Osteocyte (in vitro differentiated cells): ENCODE measurements at places on chromosomes 5 and 9.

DNA sequence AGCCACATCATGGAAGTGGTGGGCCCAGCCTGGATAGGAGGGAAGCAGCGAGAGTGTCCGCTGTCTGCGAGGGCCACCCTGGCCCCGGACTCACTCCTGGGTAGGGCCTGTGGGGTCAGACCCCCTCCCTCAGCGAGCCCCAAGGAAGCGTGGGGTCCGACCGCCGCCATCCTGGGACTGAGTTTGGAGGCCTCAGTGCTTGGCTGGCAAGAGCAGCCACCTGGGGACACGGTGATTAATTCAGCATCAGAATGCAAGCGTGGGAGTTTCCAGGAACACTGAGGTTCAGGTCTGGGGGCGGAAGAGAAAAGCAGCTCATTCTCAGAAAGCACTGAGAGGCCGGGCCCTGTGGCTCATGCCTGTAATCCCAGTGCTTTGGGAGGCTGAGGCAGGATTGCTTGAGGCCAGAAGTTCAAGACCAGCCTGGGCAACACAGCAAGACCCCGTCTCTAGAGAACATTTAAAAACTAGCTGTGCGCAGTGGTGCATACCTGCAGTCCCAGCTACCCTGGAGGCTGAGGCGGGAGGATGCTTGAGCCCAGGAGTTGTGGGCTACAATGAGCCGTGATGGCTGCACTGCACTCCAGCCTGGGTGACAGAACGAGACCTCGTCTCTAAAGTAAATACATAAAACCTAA lies 18.3 kb upstream of the CAMSAP1 start:
- no peak for DNase-seq

GRCh38 chr9:69421908-69422801 lies 97.1 kb downstream of the ENTREP1 start:
- no peak for DNase-seq

DNA sequence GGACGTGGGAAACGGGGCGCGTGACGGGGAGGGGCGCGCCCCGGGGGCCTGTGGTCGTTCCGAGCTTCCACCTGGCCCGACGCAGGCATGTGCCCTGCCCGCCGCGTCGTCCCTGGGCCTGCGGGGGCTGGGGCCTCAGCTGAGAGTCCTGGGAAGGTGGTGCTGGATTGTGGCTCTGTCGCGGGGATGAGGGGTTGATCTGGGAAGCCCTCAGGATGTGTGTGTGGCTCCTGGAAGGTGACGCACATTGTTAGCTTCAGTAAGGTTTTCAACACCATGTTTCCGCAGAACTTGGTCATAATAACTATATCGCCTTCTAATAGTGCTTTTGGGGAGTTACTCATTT lies 589.1 kb downstream of the MTRR start:
- no peak for DNase-seq

GRCh38 chr9:114497236-114497635 lies 8.0 kb downstream of the WHRN start:
- DNase-seq = no peak

- no peak for DNase-seq
Measured at GRCh38 chr5:40166802-40167201, 512.9 kb upstream of the PTGER4 start.

DNA sequence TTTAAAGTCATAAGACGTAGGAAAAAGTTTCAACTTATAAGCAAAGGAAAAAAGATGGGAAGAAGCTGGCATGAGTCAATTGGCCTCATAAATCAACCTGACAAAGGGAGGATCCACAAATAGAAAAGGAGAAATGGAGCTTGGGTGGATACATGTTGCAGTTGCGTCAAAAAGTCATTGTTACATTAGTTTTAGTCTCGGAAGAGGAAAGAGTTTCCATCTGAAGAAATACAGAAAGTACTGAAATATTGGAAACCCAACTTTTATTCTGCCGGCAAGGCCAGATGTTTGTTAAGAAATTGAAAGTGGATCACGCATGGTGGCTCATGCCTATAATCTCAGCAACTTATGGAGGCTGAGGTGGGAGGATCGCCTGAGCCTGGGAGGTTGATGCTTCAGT lies 11.3 kb upstream of the TIMD4 start:
- DNase-seq = no peak

GRCh38 chr5:163385271-163385670 lies 52.1 kb upstream of the CCNG1 start:
- DNase-seq = no peak

GRCh38 chr5:95621839-95622629 lies 2.1 kb downstream of the GPR150 start:
- DNase-seq = no peak

GRCh38 chr5:151950706-151951105 lies 26.1 kb upstream of the GLRA1 start:
- no peak for DNase-seq

GRCh38 chr5:17224858-17225511 lies 7.6 kb downstream of the BASP1 start:
- no peak for DNase-seq

DNA sequence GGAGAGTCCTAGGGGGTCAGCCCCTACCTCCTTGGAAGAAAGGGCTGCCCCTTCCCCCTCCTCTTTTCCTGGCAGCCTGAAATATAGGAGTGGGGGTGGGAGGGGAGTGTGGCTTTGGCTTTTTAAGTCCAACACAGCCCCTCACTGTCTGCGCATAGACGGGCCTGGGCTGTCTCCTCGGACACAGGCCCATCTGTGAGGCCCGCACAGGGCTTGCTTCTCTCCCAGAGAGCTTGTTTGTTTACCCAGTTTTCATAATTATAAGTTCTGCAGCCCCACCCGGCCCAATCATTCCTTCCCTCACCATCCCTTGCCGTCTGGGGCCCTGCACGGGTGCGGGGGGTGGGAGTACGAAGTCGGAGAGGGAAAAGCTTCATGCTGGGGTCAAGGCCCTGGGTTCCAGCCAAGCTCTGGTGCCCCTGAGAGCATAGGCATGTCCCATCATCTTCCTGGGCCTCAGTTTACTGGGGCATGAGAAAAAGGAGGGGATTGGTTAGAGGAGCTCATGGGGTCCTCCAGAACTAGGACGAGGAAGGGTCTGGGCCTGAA lies 54.0 kb upstream of the STXBP1 start:
- DNase-seq = no peak

- DNase-seq = no peak
Measured at GRCh38 chr5:51465165-51465564, 81.9 kb downstream of the ISL1 start.

- DNase-seq = no peak
Measured at GRCh38 chr5:149935431-149935901, 9.1 kb downstream of the PDE6A start.

GRCh38 chr9:115016344-115016743 lies 86.0 kb upstream of the TNFSF8 start:
- DNase-seq = no peak

DNA sequence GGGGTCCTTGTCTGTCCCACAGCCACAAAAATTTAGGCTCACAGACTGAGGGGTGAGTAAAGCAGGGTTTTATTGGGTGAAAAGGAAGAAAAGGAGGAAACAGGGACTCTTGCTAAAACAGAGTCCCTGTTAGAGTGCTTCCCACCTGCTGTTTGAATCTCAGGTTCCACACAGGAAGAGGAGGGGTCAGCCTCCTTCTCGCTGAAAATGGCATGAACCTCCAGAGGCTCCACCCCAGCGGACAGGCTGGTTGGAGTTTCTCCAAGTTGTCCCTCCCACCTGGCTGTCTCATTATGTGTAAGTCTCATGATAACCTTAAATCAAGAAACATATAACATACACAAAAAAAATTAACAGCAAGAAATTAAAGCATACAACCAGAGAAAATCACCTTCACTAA lies 28.3 kb upstream of the UHRF2 start:
- DNase-seq = no peak

DNA sequence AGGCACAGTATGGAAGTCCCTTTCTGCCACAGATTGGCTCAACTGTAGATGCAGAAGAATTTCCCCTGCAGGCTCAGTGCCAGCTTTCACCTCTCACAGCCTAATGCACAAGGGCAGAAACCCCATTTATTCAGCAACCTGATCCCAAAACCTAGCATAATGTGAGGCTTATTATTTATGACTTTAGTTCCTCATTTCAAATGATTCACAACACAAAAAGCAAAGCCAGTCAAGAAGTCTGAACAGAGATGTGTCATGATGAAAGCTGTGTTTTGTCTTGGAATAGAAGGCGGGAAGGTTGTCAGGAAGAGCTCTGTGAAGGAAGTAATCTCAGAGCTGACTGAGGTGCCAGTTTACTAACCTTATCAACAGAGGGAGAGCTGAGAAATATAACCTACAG lies 369.7 kb downstream of the LRRC70 start:
- DNase-seq = no peak

DNA sequence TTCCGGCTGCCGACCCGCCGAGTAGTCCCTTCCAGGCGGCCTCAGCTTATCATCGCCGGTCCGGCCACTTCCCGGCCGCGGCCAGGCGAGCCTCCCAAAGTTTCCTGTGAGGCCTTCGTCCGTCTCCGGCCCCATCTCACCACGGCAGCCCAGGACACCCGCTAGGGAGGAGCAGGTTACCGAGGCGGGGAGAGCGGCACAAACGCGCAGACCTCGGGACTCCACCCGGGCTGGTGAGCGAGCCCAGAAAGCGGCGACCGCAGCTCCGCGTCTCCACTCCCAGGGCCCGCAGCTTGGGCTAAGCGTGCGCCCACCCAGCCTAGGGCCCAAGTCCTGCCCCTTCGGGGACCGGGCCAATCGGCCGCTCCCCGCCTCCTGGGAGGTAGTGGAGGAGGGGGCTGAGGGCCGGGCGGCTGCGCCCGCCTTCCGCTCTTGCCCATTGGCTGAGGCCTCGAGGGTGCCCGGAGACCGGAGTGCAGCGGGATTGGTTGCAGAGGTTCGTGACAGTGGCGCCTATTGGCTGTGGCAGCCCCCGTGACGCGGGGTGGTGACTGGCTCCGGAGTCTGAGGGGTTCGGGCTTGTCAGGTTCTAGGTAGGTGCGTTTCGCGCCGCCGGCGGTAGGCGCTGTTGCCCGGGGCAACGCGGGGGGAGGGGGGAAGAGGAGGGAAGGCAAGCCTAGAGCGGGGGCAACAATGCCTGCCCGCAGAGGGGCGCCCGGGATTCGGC lies 867 bp downstream of the FER start:
- DNase-seq = peak; percentile 100

DNA sequence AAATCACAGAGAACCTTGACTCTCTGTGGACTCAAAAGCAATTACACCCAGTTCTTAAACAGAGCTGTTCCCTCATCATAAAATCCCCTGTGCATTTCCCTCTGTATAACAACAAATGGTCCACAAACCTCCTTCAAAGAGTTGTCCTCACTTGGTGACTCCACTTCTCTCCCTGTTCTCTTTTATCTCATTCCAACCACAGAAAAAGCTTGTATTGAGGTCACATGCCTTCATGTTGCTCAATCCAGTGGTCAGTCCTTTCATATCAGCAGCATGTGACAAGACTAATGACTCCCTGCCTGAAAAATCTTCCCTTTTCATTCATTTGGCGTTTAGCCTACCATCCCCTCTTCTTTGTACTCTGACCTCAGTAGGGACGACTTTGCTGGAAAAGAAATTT lies 158.0 kb downstream of the DEPDC1B start:
- no peak for DNase-seq

DNA sequence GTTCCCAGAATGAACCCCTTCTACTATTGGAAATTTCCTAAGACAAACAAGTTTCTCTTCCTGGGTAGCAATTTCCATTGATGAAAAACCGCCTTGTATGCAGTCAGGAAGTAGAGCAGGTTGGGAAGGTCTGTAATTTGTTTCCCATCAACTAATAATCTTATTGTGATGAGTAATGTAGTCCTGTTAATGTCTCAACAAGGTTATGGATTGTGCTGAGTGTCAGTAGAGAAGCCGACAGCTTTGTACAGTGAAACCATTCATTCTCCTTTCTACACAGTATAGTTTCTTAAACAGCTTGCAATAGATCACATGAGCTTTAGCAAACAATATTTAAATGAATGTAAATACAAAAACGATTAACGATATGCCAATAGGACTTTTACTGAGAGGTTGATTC lies 355.4 kb upstream of the WWC1 start:
- DNase-seq = no peak

- no peak for DNase-seq
Measured at GRCh38 chr5:74579215-74579614, 61.3 kb downstream of the ENC1 start.

DNA sequence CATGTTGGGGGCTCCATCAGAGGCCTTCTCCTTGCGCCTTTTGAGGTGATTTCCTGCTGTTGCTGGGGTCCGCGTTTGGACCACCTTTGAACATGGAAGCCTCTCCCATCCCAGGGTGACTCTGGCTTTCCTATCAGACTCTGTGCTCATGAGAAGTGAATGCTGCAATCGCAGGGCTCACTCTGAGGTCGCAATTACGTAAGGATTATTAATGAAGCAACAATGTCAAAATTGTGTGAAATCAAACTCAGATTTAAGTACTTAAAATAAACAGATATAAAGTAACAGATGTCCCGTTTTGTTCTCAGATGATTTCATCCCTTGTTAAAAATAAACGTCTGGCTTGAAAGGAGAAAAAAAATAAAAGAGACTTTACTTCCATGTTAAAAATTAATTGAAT lies 634.2 kb downstream of the BNC2 start:
- no peak for DNase-seq

DNA sequence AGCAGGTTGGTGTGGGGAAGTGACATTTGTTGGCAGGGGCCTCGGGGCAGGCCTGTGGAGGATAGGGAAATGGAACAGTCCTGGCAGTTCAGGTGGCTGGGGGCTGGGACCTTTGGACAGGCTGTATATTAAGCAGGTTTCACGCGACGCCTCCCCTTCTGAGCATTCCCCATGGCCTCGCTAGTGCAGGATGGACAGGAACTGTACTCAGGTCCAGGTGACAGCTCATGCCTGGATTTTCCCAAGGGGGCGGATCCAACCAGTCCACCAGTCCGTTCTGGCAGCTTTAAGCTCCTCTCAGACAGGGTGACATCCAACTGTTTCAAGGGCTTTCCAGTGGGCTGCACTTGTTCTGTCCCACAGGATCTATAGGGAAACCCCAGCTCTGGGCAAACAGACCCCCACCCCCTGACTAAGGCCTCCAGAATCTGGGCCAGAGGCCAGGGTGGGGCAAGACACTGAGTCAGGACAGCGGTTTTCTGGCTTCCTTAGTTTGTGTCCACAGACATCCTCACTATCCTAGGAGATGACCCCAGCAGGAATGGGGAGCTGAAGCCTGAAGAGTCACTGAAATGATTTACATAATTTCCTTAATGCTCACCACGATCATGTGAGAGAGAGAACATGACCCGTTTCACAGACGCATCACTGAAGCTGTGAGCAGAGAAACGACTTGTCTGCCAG lies 20.9 kb downstream of the CSF2 start:
- DNase-seq = peak; percentile 84

DNA sequence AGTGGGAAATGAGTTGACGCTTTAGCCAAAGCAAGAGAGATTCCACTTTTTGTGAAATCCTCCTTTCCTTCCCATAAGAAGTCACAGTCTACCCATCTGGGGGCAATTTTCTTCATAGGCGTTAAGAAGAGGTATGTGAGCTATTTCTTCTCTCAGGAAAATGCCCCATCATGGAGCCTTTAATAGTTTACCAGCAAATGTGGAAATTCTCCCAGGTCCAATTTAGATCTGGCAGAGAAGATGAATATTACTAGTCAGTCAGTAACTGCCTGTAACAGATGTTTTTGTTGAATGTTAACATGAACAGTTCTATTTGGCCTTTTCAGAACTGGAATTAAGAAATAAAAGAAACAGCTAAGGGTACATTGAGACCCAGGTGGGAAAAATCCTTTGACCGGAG lies 156.4 kb upstream of the RFX3 start:
- no peak for DNase-seq
